MM.1S (cell line): ENCODE measurements at places on chromosomes 7 and 10.

DNA sequence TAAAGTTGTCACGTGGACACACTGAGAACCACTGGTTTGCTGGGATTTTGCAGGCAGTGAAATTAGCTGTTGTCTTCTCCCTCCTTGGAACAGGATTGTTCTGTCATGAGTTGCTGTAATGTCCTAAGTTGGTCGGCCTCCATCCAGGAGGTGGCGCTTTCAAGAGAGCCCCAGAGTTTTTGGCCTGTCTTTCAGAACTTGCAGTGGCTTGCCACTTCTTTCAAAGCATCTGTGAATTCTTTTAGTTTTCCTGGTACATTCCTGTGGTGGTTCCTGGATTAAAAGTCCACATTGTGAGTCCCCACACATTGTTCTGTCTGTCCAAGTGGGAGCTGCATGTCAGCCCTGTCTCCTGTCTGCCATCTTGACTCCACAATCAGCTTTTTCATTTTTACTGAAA is 133.8 kb downstream of the PON1 start:
- DNase-seq = no peak
- no peaks in the 10 kb centered on the region for H3K4me1 ChIP-seq
- H3K36me3 ChIP-seq = no peaks in the 10 kb centered on the region
- H3K4me3 ChIP-seq = no peak overlapping the region

- H3K27ac ChIP-seq = no peak overlapping the region
- peaks cover 8% of the 10 kb centered on the region; the same call in 1 of the 2 replicates for H3K27me3 ChIP-seq
- H3K4me1 ChIP-seq = peaks cover 16% of the 10 kb centered on the region
- H3K4me3 ChIP-seq = no peak overlapping the region
- no peak for DNase-seq
- H3K36me3 ChIP-seq = no peaks in the 10 kb centered on the region
These were observed 55.9 kb upstream of the ADRB1 start for GRCh38 chr10:113987805-113988204.

DNA sequence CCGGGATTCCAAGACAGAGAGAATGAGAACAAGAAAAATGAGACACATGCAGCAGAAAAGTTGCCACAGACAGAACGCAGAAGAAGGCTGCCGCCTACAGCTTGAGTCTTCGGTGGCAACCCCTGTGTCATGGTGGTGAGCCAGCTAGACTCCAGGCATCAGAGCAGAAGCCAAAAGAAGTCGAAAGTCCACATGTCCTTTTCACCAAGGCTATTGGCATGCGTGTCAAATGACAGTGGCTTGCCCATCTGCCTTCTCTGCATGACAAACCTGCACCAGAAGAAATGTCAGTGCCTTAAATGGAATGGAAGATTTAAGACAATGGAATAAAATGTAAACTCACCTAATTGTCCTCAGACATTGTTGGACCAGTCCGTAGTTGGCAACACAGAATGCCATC is 93.9 kb upstream of the NPSR1 start:
- H3K27me3 ChIP-seq = no peaks in the 10 kb centered on the region
- no peaks in the 10 kb centered on the region for H3K4me1 ChIP-seq
- no peak overlapping the region for H3K4me3 ChIP-seq

DNA sequence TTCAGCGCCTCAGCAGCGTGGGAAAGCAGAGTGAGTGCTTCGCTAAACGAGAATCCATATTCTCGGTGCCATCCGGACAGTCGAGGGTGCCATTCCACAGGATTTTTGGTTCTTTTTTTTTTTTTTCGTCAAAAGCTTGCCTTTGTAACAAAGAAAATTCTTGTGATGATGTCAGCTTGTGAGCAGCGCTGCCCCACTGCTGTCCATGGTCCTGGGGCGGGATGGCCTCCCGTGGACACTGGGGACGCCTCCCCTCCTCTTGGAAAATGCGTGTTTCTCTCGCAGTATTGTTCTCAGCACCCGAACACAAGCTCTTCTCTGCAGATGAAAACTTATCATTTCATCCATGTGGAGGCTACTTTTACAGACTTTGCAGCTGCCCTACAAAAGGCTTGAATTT is 477.4 kb downstream of the TCERG1L start:
- H3K4me1 ChIP-seq = no peaks in the 10 kb centered on the region
- DNase-seq = no peak
- no peaks in the 10 kb centered on the region for H3K36me3 ChIP-seq
- H3K4me3 ChIP-seq = no peak overlapping the region

DNA sequence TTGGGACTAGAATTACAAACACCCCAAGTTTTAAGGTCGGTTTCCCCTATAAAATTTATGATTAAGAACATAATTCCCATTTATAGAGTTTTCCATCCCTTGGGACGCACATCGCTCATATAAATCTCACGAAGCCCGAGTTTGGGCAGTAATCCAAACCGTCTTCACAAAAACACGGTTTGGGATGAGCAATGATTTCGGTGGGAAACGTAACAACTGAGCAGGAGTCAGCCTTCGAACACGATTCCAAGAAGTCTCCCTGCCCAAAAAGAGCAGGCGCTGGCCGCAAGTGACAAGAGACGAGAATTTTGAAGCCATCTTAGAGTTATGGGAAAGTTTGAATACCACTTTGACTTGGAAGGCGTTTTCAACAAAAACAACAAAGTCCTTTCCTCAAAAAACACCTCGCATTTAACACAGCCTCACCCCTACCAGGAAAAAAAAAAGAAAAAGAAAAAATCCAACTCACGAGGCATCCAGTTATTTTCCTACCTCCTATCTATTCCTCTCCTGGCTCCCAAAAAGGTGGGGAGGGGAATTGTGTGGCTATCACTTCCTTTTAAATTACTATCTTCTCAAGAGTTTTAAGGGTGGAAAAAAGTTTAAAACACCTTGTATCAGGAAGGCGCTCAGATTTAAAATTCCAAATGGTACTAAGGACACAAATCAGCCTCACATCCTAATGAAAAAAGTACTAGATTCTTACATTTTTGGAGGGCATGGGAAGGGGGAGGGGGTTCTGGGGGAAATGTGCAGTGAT is 1.6 kb downstream of the SEPHS1 start:
- no peaks in the 10 kb centered on the region for H3K36me3 ChIP-seq
- DNase-seq = no peak
- H3K27ac ChIP-seq = peak overlapping the region; percentile 65; the same call in 1 of the 2 replicates
- peaks cover 12% of the 10 kb centered on the region for H3K4me1 ChIP-seq
- H3K4me3 ChIP-seq = peak overlapping the region; percentile 73

DNA sequence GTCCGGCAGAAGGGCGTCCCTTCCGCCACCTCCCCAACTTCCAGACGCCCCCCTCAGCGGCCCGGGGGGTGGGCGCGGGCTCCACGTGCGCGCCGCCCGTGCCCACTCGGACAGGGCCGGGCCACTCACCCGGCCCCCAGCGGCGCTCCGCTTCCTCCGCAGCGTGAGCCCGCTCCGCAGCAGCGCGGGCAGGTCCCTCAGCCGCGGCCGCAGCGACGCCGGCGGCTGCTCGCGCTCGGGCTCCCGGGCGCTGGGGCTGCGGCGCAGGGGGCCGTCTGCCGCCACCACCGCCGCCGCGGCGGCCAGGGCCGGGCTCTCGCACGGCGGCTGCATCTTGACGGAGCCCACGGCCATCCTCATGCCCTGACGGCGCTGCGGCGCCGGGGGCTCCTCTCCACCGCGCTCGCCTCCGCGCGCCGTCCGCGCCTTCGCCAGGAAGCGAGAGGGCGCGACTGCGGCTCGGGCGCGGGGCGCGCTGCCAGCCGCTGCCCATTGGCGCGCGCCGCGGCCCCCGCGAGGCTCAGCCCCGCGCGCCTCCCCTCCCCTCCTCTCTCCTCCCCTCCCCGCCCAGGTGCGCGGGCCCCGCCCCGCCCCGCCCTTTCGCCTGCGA is at the start of gene RAPGEF5:
TSS of gene RAPGEF5 (minus strand) at position 454 of the 610 bp plus-strand sequence. CDS start at position 360, 94 bp downstream.
- no peaks in the 10 kb centered on the region for H3K27me3 ChIP-seq
- peaks cover 21% of the 10 kb centered on the region for H3K4me1 ChIP-seq
- peak within 1 kb of the TSS; percentile 70 for H3K4me3 ChIP-seq
- peak; percentile 69 for DNase-seq
- 0 out of 2 replicates have a peak within 1 kb of the TSS, but pooled peaks have one; percentile 3 for H3K27ac ChIP-seq

DNA sequence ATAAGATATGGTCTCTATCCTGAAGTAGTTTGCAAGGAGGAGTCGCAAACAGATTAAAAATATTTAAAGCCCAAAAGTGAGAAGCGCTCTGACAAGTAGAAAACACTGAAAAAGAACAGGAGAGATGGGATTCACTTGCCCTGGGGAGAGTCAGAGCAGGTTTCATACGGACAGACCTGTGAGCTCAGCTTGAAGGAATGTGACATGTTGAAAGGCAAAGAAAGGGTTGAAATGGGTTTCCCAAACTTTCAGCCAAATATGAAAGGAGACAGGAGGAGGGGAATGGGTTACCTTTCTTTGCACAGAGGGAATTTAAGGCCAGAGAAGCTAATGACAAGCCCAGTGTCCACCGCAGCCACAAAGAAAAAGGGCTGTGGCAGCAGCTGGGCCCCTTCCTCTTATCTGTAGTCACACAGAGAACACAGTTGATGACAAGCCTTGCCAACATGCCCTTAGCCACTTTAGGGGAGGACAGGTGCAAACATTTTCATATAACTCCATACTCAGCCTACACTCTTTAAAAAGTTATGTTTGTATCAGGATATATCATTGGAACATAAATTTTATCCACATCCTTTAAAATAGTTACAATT is 14.9 kb downstream of the HOXA1 start:
- no peaks in the 10 kb centered on the region for H3K27me3 ChIP-seq
- no peak overlapping the region for H3K27ac ChIP-seq
- no peaks in the 10 kb centered on the region for H3K4me1 ChIP-seq
- no peaks in the 10 kb centered on the region for H3K36me3 ChIP-seq

DNA sequence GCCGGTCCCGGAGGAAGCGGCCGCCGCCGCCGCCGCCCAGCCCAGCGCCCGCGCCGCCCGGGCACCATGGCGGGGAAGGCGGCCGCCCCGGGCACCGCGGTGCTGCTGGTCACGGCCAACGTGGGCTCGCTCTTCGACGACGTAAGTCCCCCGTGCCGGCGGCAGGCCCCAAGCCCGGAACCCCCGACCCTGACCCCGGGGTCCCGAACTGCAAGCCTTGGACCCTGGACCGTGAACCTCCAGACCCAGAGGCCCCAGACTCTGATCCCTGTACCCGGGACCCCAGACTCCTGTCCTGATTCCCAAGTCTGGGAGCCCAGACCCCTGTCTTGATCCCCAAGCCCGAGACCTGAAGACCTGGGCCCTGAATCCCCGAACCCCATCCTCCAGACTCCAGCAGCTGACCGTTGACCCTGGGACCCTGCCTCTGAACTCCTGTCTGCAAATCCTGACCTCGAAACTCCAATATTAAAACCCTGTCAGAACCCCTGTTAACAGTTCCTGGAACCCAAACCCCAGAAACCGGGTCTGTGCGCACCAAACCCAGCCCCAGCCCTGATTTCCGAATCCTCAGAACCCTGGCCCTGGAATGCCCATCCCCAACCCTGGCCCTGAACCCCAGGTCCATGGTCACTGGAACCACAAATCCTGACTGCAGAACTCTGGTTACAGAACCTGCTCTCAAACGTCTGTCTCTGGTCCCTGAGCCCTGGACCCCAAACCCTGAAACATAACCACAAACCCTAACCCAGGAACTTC is 623 bp downstream of the INPP5A start:
- H3K36me3 ChIP-seq = no peaks in the 10 kb centered on the region
- DNase-seq = no peak
- H3K27me3 ChIP-seq = no peaks in the 10 kb centered on the region
- H3K4me3 ChIP-seq = peak overlapping the region; percentile 59

- H3K4me3 ChIP-seq = no peak overlapping the region
- no peaks in the 10 kb centered on the region for H3K27me3 ChIP-seq
- no peaks in the 10 kb centered on the region for H3K36me3 ChIP-seq
- no peak for DNase-seq
These were observed 10.5 kb downstream of the NOD1 start for GRCh38 chr7:30468041-30468440.

DNA sequence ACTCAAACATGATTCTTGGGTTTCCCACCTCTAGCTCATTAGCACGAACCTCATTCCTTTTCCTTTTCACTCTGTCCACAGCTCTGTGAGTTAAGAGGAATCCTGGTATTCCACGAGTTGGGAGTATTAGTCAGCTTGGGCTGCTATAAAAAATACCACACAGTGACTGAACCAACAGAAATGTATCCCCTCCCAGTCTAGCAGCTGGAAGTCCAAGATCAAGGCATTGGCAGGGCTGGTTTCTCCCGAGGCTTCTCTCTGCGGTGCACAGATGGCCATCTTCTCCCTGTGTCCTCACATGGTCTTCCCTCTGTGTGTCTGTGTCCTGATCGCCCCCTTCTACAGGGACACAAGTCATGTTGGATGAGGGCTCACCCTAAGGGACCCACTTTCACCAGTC is 261.6 kb downstream of the TNS3 start:
- DNase-seq = no peak

GRCh38 chr7:101450064-101450463 is 87.4 kb downstream of the COL26A1 start:
- H3K36me3 ChIP-seq = no peaks in the 10 kb centered on the region
- H3K27me3 ChIP-seq = peaks cover 52% of the 10 kb centered on the region
- H3K4me1 ChIP-seq = no peaks in the 10 kb centered on the region

DNA sequence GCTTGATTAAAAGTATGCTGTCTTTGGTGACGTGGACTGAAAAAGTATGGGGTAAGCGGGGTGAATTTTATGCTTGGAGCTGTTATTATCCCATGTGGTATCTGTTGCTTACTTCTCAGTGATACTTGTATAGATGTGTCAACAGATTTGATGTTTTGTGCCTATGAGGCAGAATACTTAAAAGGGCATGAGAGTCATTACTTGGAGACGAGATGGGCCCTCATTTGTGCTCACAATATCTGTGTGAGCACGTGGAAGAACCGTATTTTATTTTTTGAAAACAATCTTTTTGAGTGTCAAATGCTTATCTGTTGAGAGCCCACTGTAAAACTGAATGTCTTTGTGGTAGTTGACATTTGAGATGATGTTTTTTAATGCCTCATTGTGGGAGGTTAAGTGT is 281.9 kb downstream of the EXOC4 start:
- no peaks in the 10 kb centered on the region for H3K4me1 ChIP-seq
- H3K27ac ChIP-seq = no peak overlapping the region
- H3K36me3 ChIP-seq = no peaks in the 10 kb centered on the region
- DNase-seq = no peak
- H3K4me3 ChIP-seq = no peak overlapping the region

DNA sequence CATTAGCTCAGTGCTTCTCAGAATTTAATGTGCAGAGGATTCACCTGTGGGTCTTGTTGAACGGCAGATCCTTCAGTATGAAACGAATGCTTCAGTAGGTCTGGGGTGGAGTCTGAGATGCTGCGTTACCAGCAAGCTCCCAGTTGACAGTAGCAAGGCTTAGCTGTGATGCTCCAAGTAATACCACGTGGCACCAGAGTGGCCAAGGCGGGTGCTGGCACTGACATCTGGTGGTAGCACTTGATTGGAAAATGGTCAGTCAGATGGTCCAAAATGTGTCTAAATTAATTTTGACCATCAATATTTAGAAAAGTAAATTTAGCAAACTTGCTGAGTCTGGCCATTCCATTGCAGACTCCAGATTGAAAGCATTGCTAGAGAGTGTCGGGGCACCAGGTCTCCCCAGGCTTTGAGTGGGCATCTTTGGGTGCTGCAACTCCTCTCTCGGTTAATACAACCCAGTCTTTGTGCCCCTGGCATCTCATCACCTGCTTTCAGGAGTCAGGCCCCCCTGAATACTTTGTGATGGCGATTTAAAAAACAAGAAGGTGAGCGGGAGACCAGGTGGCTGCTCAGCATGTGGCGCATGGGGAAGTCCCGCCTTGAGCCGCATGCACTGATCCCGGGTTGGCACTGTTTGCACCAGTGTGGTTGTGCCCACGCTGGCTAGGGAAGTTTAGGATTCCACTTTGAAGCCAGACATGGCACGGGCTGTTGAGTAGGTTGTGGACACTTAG is 130.1 kb downstream of the NT5C2 start:
- no peak for DNase-seq
- no peaks in the 10 kb centered on the region for H3K36me3 ChIP-seq
- H3K27me3 ChIP-seq = no peaks in the 10 kb centered on the region
- H3K4me1 ChIP-seq = peaks cover 14% of the 10 kb centered on the region
